ENCODE measurements at places on chromosomes 4 and X.
A peak's percentile ranks its signal among the peaks of the same experiment; 100 is the strongest.

- DNase-seq, result no peak
Observed at GRCh38 chr4:163958751-163959150, 464.3 kb downstream of the TMA16 start.

- peak; percentile 91 for DNase-seq
Observed at GRCh38 chr4:123478859-123479345, 82.3 kb downstream of the SPRY1 start.

GRCh38 chrX:139982856-139983255 is 17.5 kb upstream of the CXorf66 start:
- no peak for DNase-seq

DNA sequence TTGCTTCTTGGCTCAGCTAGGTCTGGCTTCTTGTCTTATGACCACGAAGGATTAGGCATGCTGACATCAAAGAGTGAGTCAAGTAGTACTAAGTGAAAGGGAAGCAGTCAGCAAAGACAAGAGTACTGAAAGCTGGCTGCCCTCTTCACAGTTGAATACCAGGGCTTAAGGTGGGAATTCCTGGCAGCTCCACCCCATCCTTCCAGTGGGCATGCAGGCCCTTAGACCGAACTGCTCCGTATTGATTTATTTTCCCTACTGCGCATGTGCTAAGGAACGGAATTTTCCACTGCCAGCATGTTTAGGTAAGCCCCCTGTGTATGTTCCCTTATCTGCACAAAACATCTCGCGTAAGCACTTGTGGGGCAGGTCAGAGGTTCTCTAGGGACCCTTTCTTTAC is 2320.1 kb downstream of the ARAP2 start:
- peak; percentile 36 for DNase-seq

DNA sequence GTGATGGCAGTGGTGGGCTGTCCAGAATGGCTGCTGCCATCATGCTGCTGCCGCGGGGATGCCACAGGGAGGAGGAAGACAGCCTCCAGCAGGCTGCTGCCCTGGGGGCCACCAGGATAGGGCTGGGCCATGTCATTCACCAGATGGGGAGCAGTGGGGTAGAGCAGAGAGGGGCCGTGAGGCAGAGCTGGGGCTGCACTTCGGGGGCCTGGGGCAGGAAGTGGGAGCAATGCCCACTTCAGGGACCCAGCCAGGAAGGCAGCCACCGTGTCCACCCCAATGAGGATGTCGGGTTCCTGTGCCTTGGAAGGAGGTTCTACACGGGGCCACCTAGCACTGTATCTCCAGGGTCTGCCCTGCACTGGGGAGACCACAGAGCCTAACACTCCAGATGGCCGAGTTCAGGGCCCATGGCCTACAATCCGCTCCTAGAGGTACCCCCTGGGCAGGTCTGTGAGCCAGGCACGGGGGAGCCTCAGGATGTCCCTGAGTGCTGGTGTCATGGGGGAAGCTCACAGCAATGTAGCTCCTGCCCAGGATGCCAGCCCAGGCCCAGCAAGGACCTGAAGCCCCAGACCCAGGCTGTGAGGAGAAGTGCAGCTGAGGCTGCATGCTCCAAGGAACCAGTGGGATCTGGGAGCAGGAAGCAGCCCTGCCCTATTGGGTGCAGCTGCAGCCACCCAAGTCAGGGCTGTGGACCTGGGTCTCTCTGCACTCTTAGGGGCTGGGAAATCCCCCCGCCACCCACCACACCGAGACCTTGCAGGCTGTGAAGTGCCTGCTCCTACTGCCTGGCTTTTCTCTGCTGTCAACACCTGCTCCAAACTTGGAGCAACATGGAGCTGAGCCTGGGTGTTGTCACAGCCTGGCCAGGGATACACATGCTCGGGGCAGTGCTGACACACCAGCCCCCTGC is 140.3 kb downstream of the PDHA2 start:
- DNase-seq, result no peak

GRCh38 chr4:52551487-52551886 is 107.6 kb downstream of the USP46 start:
- no peak for DNase-seq

GRCh38 chrX:142250502-142250901 is 45.4 kb upstream of the MAGEC2 start:
- no peak for DNase-seq

- peak; percentile 45 for DNase-seq
Observed at GRCh38 chrX:22060415-22061280, 28.5 kb downstream of the PHEX start.

GRCh38 chr4:18105030-18106011 is 83.8 kb upstream of the LCORL start:
- DNase-seq, result no peak

DNA sequence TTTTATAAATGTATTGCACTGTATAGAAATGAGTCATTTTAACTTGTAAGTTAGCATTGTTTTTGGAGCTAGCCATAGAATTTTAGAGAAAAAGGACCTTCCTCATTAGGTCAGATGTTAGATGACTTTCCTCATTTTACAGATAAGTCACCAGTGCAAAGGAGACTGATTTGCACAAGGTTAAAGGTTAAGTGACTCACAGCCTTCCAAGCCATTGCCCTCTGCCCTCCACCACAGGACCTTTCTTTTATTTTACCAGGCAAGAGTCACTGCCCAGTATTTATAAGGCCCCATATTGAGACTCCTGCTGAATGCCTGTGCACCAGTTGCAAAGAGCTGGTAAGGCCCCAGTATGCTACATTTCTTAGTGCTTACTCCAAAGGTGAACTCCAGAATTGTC is 4.2 kb upstream of the ABCG2 start:
- DNase-seq, result no peak

- no peak for DNase-seq
Observed at GRCh38 chrX:12792711-12793110, 1.5 kb downstream of the PRPS2 start.

- DNase-seq, result no peak
Observed at GRCh38 chrX:86295293-86295692, 147.0 kb downstream of the DACH2 start.

- peak; percentile 34 for DNase-seq
Observed at GRCh38 chr4:17662694-17663093, 48.3 kb downstream of the MED28 start.

- no peak for DNase-seq
Observed at GRCh38 chr4:164440199-164440598, 313.7 kb upstream of the SMIM31 start.

- DNase-seq, result peak; percentile 32
Observed at GRCh38 chr4:38805530-38806145, 1.0 kb upstream of the TLR1 start.

GRCh38 chrX:54194982-54195588 is 12.0 kb upstream of the FAM120C start:
- no peak for DNase-seq

GRCh38 chr4:95764961-95765360 is 74.9 kb upstream of the PDHA2 start:
- DNase-seq, result no peak

- no peak for DNase-seq
Observed at GRCh38 chr4:133157460-133158160, 8.5 kb downstream of the PCDH10 start.

- no peak for DNase-seq
Observed at GRCh38 chr4:40870150-40870549, 120.4 kb downstream of the NSUN7 start.

DNA sequence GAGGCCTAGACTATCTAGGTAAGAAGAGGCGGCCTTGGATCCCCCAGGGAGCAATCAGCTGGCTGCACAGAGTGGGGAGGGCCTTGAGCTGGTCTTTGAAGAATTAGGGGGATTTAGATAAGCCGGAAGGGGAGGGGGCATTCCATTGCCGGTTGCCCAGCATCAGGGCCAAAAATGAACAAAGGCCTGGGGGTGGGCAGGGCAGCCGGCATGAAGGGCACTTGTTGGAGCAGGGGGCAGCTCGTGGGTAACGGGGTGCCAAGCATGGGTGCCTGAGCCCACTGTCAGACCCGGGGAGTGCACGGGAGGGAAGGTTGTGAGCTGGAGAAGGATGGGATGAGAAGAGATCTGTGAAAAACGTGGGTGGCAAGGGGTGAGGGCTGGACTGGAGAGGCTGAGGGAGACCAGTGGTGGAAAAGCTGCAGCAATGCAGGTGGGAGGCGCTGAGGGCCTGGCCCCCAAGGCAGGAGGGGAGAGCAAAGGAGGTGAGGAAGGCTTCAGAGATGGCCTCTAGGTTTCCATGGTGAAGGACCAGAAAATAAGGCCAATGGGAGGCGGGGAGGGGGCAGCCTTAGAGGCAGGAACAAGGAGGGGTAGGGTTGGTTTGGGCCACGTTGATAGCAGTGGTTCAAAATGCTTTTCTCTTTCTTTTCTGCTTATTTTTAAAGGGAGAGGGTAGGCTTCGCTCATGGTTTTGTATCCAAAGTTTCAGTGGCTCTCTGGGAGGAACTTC is 8.6 kb downstream of the KLF3 start:
- DNase-seq, result no peak

DNA sequence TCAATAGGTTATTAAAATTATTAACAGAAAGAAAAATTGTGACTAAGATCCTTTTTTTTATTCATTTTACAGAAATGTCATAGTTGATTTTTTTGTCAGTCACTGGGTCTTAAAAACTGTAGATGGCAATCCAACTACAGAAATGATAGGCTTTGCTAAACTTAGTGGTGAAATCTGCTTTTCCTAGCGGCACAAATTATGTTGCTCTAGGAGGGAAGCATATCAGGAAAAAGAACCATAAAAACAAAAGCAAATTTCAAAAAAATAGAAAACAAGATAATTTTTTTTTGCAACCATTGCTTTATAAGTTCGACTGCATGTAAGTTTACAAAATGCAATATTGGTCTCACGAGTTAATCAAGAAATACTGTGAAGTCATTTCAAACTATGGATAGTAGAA is 443.5 kb upstream of the IGFBP7 start:
- DNase-seq, result no peak

GRCh38 chr4:36159208-36159607 is 85.1 kb downstream of the ARAP2 start:
- no peak for DNase-seq

GRCh38 chr4:129526812-129527211 is 430.9 kb downstream of the C4orf33 start:
- DNase-seq, result no peak

DNA sequence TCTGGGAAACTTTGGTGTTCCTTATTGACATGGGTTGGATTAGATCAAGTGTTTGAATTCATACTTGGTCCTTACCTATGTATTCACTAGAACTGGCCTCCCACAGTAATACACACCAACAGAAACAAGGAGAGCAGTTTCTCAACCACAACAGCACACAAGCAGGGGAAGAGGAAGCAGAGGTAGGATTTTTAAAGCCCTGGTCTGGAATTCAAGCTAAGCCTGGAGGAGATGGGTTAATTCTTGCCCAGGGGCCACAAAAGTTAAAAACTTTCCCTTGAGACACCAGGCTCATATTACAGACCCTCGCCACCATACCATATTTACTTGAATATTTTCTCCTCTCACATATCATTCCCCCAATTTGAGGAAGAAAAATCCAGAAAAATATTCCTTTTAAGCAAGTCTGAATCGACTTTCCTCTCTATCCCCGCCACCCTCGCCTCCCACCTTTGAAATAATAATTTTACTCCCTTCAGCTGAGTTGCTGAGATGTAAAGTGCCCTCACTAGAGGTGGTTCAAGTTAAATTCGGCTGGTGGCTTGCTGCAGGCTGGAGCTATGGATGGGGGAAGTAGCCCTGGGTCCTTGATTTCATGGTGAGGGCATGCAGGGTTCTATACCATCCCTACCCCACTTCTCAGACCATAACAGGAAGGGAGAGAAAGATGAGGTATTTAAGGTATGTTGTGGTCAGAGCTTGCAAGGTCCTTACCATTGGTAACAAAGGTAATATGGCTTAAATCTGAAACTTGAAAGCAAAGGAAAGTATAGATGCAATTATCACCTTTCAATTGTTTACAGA is 440.2 kb downstream of the INPP4B start:
- peak; percentile 53 for DNase-seq

DNA sequence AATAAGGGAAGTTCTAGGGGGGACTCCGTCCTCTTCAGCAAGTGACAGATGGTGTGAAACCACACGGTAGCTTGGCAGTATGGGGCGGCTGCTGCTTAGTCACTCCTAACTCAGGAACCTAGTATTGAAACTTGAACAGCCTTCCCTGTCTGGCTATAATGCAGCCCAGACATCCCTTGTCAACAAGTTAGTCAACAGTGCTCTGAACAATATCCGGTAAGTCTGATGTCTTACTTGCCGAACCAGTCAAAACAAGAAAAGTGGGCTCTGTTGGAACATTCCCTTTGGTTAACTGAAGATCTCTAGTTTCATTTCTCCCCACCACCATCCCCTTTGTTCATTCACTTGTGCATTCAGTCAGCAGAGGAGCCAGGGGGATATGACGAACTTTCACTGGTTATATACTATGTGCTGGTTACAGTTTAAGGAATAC is 18.7 kb upstream of the CXCL13 start:
- no peak for DNase-seq

GRCh38 chrX:12700745-12701144 is 90.5 kb upstream of the PRPS2 start:
- no peak for DNase-seq

- no peak for DNase-seq
Observed at GRCh38 chr4:158767451-158767850, 1.4 kb upstream of the FNIP2 start.

- DNase-seq, result no peak
Observed at GRCh38 chrX:72025236-72025770, 106.4 kb downstream of the RTL5 start.
